ENCODE measurements at places on chromosomes 4 and X. TPM values are rescaled to one million over a fixed set of nuclear protein-coding genes. Genes with fewer than 3 reads are reported as not detected.
A peak's percentile ranks its signal among the peaks of the same experiment; 100 is the strongest.

RXFP1 gene
- total RNA-seq, result 0.57 TPM

DNA sequence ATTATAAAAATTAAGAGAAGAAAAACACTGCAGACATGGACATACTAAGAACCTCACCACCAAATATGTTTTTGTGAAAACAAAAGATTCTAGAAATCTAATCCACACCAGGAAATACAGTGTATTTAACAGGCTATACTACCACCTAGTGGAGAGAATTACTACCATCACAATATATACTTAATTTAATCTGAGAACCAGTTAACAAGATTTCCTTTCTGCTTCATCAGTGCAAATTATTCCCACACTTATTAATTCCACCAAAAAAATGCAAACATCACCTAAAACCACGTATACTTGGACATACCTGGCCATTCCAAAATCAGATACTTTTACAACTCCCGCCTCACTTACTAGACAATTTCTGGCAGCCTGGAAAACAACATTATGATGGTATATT lies 7.0 kb upstream of the TXK start:
- DNase-seq, result no peak

TRO gene
- 21.2 TPM for total RNA-seq

GRCh38 chr4:94531991-94532789 lies 80.4 kb downstream of the PDLIM5 start:
- no peak for DNase-seq

GRCh38 chr4:155237567-155237966 lies 29.1 kb downstream of the NPY2R start:
- no peak for DNase-seq

DNA sequence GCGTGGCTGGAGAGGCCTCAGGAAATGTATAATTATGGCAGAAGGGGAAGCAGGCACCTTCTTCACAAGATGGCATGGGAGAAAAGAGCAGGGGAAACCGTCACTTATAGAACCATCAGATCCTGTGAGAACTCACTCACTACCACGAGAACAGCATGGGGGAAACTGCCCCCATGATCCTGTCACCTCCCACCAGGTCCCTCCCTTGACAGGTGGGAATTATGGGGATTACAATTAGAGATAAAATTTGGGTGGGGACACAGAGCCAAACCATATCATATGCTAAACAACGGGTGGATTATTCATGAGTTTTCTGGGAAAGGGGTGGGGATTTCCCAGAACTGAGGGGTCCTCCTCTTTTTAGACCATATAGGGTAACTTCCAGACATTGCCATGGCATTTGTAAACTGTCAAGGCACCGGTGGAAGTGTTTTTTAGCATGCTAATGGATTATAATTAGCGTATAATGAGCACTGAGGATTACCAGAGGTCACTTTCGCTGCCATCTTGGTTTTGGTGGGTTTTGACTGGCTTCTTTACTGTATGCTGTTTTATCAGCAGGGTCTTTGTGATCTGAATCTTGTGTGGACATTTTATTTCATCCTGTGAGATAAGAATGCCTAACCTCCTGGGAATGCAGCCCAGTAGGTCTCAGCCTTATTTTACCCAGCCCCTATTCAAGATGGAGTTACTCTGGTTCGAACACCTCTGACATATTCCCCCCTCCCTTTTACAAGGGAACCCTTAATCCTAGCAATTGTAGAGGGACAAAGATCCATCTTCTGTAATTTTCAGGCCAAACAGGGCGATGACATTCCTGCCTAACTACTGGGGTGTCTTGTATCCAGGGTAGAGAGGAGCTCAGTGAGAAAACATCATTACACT lies 27.6 kb upstream of the ZNF81 start:
- DNase-seq, result no peak

UTP3 gene
- 25.0 TPM for total RNA-seq

DNA sequence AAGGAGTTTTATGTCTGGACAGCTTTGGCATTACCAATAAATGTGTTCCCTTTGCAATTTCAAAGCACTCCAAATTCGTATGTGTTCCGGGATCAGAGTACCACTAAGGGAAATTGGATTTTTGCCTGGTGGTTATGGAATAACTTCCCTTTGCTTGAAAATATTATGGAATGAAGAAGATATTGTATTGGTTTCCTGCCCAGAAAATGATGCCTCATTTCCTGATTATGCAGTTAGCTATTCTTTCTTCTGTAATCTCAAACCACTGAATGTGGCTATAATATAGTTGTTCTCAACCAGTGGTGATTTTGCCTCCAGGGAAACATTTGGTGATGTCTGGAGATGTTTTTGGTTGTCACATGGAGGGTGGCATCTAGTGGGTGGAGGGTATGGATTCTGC lies 142.9 kb downstream of the PCDH7 start:
- DNase-seq, result no peak

SEPTIN6 gene
- 23.7 TPM for total RNA-seq

DNA sequence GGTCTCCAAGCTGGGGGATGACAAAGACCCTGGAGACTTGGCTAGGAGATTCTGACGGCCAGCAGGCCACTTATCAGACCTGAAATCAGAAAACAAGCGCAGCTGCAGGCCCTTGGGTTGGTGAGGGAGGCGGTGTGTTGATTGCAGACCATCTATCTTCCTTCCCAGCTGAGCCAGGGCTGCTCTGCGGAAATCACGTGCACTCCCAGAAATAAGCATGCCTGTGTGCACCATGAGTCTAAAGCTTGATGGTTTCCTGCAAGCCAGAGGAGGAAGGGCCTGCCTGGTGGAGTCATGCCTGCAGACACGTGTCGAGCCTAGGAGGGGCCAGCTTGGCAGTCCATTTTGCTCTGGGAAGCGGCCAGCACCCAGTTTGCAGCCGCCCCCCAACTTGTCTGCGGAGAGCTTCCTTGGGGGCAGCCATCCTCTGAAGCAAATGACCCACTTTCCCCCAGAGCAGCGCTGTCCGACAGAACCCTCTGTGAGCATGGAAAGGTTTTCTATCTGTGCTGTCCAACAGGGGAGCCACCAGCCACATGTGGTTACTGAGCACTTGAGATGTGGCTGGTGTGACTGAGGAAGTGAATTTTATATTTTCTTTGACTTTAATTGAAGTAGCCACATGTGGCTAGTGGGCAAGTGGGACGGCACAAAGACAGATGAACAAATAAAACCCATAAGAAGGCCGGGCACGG lies 175.7 kb upstream of the BCOR start:
- peak; percentile 76 for DNase-seq

DNA sequence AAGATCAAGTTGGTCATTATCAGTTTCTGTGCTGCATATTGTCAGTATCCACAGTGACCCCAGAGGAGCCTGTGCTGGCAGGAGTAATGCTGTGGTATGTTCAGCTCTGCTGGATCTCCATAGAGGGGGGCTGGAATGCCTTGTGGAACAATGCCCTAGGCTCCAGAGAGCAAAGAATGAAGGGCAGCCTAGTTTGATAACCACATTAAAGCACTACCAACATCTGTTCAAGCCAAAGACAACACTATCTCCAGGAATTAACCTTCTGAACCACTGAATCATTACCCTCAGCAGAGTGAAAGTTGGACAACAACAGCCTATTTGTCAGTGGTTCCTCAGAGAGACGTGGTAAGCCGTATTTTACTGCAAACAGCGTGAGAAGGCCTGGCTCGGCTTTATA lies 192.3 kb upstream of the CXorf66 start:
- no peak for DNase-seq

GRCh38 chr4:143514497-143514896 lies 995 bp downstream of the SMARCA5 start:
- peak; percentile 79 for DNase-seq

DNA sequence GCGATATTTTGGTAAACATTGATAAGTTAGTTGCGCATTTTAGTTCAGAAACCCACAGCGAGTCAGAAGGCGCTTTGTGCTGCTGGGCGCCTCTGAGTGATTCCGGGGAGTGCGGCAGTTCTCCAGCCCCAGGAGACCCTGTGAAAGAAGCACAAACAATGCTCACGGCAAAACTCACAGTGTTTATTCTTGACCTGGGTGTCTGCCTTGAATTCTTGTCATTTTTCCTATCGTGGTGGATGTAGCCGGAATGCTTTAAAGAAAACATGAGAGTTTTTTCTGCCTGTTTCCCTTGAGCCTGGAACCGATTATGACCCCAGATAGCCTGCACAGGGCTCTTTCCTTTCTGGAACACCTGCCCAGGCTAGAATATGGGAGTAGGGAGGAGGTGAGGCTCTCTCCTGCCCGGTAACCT lies 6.7 kb downstream of the TBL1X start:
- DNase-seq, result no peak

CXorf49 gene
- total RNA-seq, result not detected

DNA sequence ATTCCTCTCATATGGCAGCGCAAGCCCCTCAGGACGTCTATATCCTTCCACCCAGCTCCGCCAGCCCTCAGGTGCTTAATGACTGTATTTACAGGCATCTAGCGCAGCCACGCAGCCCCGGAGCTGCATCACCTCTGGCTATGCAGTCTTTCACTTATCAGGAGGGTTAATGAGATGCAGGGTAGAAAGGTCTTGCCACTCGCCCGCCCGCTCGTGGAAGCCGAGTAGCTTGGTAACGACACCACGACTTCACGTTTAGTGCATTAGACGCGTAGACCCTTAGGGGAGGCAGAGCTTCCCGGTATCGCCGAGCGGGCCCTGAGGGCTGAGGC lies 1.5 kb upstream of the SLC16A2 start:
- DNase-seq, result no peak

- DNase-seq, result no peak
Measured at GRCh38 chr4:37797374-37797773, 29.1 kb upstream of the PGM2 start.

- DNase-seq, result no peak
Measured at GRCh38 chr4:18398661-18399060, 377.1 kb upstream of the LCORL start.

FGD1 gene
- 7.2 TPM for total RNA-seq

DNA sequence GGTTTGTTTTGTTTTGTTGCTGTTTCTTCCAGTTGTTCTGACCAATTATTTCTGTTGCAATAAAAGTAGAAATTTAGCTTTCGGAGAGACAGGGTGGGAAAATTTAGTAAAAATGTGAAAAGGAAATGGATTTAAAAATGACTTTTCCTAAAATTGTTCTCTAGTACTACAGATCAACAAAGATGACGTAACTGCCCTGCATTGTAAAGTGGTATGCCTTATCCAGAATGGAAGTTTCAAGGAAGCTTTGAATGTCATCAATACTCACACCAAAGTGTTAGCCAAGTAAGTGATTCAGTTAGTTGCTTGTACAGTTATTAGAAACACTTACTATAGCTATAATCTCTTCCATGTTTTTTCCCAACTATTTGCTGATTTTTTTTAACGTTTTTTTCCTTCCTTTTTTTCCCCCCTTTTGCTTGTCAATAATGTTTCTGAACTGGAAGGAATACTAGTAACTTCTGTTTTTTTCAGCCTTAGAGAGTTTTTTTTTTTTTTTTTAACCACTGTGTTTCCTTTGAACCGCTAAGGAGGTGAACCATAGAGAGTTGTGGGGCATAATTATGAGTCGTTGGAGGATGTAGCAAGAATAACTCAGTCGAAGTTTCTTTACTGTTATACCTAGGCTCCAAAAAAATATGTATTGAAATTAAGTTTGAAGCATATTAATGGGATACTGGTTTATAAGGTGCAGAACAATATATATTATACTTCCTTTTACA lies 2.2 kb downstream of the SRP72 start:
- DNase-seq, result no peak

FAT1 gene
- 106 TPM for total RNA-seq

DNA sequence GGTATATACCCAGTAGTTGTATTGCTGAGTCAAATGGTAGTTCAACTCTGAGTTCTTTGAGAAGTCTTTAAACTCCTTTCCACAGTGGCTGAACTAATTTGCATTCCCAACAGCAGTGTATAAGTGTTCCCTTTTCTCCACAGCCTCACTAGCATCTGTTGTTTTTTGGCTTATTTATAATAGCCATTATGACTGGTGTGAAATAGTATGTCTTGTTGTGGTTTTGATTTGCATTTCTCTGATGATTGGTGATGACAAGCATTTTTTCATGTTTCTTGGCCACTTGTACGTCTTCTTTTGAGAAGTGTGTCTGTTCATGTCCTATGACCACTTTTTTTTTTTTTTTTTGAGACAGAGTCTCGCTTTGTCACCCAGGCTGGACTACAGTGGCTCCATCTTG lies 30.5 kb downstream of the GPR50 start:
- no peak for DNase-seq

TLR3 gene
- 6.2 TPM for total RNA-seq

DNA sequence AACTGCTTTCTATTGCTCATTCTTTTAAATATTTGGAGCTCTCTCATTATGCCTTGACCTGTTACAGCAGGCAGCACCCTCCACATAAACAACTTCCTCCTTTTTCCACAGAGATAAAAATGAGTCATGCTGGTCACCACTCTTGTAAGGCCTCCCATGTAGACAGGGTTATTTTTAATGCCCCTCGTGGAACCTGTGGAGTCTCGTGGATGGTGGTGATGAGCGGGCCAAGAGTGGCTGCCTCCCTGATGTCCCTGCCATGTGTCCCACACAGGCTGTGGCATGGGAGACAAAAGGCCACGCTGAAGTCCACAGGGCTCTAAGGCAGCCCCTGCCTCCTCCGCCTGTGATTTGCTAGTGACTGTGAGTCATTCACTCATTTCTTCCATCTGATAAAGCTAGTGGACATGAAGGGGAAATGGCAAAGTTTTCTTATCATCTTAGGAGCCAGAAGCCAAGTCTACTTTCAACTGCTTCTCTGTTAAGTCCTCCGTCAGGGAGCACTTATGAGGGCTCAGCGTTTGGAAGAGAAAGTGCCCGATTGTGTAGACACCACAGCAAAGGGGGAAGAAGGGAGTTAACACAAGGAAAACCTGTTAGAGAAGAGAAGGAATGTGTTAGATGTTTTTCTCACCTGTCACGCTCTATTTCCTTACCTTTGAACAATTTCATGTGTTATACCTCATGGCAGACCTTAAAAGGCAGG lies 121.6 kb upstream of the FAT1 start:
- DNase-seq, result peak; percentile 75

DNA sequence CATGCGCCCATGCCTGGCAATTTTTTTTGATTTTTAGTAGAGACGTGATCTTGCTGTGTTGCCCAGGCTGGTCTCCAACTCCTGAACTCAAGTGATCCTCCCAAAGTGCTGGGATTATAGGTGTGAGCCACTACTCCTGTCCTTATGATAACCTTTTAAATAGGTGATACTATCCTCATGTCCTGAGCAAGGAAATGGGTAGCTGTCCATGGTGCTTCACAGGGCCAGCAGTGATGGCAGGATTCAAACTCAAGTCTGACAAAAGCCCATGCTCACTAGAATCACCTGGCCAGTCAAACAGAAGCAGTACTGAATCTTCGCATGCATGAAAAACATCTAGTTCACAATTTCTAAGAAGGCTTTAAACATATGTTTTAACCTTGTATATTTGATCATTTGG lies 235.1 kb downstream of the NR3C2 start:
- no peak for DNase-seq

DNA sequence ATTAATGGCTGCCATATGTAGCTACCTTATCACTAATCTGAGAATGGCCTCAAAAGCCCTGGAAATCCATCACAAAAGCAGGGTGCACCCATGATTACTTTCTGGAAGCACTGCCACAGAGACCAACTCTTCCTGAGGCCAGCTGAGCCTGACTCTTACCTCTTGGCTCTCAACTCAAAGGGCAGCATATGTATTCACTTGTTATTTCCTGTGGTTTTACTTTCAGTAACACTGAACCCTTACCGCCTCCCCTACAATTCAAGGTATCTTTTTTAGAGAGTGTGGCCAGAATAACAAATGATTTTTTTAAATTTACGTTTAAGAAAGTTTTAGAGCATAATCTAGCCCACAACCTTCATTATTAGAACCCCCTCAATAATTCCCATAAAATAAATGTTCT lies 434.9 kb downstream of the FSTL5 start:
- DNase-seq, result no peak
